ENCODE measurements at places on chromosomes 12 and 14.

- DNase-seq, result no peak
These were observed 141.5 kb upstream of the RFLNA start for GRCh38 chr12:124153392-124153791.

DNA sequence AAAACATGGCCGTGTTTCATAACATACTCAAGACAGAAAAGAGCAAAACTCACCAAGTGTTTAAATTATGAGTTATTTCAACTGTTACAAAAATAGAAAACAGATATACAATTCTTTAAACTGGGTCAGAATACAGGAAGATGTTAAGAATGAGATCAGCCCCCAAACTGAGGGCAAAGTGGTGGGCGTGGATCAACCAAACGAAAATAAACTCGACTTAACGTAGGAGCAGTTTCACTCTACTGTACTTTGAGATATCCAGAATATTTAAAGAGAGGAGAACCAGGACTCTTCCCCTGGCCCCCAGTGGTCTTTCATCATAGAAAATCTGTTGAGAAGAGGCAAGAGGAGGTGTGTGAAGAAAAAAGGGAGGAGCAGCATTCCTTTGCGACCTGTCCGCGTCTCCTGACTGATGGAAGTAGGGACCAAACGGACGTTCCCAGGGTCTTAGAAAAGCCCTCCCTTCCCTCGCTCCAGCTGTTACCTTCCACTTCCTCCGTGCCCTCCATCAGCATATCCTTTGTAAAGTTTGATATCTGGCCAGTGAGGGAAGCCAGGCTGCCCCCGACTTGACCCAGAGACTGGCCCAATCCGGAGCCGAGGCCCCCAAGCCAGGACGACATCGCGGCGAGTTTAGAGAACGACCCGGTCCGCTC is 668 bp downstream of the TRIP11 start:
- no peak for DNase-seq

DNA sequence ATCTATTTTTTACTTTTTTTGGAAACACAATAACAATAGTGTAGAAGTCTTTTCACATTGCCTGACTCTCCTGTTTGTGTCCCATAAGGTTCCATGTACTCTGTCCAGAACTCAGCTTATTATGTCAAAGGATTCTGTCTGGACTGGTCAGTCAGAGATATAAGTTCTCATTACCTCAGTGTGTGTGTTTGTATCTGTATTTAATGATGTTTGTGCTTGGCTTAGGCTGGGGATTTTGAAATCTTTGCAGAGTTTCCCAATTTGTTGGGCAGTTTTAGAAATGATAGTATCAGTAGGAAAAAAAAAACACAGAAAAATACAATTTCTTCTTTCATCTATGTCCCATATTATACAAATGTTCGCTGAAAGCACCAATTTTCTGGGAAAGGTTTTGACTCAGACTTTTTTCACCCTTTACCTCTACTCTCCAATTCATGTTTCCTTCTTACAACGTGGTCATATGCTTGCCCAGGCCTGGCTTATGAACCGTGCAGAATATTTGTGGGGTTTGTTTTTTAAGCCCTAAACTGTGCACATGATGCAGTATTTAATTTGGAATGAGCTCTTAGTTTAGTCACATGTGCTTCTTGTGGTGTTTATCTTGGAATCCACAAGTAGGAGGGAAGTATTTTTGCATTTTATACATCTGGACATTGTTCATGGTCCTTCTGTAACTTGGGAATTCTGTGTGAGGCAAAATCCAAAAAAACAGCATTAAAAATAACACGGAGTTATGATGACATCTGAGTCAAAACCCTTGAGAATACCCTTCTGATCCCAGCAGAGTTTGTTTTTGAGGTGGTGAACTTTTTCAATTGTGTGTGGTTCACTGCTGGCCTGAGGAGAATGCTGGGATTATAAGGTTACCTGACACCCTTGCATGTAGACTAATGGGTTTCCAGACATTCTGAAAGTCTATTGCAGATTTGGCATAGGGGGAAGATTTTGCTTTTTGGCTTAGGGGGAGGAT is 121.2 kb downstream of the RAD51B start:
- no peak for DNase-seq

DNA sequence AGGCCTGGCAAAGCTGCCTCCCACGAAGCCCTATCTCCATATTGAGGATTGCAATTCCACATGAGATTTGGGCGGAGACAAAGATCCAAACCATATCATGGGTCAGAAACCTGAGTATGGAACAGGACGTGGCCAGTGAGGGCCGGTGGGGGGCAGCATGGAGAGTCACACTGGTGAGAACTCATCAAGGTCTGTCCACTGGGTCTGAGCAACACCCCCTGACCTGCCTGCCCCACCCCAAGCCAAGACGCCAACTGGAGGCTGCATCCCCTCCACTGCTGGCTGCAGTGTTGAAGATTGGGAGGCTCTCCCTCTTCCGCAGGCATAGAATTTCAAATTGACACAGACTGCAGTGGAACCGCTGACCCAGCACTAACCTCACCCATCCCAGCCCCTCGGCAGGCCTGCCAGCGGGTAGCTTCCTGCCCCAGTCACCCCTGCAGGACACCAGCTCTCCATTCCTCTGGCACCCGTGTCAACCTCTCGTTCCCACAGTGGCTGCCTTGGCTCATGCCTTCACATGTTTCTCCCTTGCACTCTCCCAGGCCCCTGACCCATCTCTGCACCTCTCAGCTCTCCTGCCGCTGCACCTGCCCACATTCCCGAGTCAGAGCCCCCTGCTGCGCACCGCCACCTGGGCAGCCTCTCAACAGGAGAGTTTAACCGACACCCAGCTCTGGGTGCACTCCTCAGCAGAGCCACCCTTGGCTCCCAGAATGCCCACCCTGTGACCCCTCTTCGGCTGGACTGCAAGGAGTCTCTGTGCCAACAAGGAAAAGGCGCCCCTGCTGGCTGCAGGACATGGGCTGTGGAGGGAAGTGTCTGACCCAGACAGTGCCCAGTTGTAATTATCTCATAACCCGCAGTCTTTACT is 45.2 kb upstream of the PPP2R5C start:
- DNase-seq, result no peak

GRCh38 chr12:27336282-27336653 is 3.6 kb downstream of the BMAL2 start:
- no peak for DNase-seq

GRCh38 chr14:40025101-40025500 is 592.9 kb upstream of the FBXO33 start:
- DNase-seq, result no peak

DNA sequence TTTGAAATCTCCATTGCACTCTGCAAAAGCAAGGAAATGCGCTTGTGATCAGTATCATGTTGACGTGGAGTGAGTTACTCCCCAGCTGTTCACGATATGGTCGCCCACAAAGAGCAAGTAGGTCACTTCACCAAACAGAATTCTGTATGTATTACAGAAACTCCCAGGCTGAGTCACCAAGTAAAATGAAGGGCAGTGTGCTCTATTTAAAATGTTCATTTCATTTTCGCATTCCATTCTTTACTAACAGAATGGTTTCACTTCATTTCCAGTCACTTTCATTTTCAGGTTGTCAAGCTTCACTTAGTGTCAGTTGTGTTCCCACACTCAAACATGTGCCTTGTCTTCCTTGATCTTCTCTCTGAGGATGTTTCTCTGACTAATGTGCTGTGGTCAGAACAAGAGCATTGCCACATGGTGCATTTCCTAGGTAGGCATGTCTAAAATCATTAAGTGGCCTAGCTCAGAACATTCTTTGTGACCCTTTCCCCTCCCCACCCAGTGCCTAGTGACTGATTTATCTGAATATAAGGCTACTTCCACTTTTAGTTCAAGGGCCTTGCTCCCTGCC is 391.2 kb downstream of the RAD51B start:
- no peak for DNase-seq

GRCh38 chr12:120571299-120571698 is 9.9 kb downstream of the POP5 start:
- DNase-seq, result no peak

- DNase-seq, result no peak
These were observed 21.5 kb downstream of the SPTB start for GRCh38 chr14:64857979-64858744.

DNA sequence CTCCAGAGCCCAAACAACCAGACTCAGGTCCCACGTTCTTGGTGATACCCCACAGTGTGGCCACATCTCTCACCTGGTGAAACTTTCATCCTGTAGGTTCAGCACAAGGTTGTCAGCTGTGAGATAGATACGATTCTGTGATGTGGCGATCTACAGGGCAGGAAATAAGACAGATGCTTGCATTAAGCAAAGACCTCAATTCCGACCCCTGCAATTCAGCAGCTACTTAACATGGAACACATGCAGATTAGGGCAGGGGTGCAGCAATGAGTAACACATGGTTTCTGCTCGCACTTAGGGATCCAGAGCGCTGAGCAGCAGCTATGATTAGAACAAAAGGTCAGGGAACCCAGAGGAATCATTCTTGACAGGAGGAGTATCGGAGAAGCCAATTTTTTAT is 4.1 kb downstream of the PHB2 start:
- no peak for DNase-seq

DNA sequence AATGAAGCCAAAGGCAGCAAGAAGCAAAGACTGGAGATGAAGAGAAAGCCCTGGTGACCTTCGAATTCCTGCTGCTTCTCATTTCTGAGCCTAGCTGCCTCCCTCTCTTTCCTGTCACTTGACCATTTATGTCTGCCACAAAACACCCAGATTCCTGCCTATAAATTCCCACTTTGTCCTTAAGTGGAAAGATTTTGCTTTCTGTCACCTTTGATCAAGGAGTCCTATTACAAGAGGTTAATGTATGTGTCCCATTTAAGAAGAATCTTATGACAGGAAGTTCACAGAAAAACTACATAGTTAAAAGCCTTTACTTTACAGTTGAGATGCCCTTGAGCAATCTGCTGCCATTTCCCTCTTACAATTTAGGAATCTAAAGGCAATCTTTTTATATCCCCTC is 155.7 kb downstream of the GALC start:
- DNase-seq, result no peak

GRCh38 chr12:11553871-11554533 is 95.5 kb upstream of the ETV6 start:
- peak; percentile 72 for DNase-seq

- DNase-seq, result no peak
These were observed 375.5 kb downstream of the RAD51B start for GRCh38 chr14:68195126-68195525.
